T-helper 2 cell treated with Interferon-gamma antibody and Interleukin-4, amounts not matched to agents 5 μg/mL and 100 μg/mL, for 36 hours (primary cell): ENCODE measurements at places on chromosomes 5 and 9.

DNA sequence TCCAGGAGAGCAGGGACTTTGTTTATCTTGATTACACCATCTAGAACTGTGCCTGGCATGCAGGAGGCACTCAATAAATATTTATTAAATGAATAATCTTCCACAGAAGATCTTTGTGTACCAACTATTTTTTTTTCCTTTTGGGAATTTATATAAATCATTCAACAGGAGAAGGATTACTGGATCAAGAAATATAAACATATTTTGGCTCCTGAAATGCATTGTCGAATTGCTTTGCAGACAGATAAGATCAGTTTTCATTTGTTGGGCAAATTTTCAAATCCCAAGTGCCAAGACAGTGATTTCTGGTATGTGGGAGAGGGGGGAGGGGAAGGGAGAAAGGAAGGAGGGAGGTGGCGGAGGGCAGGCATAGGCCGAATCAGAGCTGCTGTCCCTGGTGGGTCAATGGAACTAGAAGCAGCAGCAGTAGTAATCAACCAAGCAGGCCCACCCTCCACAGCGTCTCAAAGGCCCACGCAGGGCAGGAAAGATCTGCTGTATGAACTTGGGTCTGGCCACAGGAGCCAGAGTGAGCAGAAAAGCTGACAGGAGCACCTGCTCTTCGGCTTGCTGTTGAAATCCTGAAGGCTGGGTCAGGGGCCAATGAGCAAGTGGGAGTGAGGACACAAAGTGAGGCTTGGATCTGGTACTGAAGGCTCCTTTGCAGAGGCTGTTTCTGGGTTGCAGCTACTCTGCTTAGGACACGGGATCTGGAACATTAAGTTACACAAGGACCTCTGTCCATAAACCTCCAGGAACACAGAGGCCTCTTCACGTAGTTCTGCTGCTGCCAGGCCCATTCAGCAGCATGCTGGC lies 15.8 kb upstream of the TRAF1 start:
- no peak for DNase-seq

GRCh38 chr5:59188419-59189225 lies 605.7 kb downstream of the RAB3C start:
- peak; percentile 44 for DNase-seq

- peak; percentile 17 for DNase-seq
Measured at GRCh38 chr9:33524306-33524947, 376 bp downstream of the ANKRD18B start.

DNA sequence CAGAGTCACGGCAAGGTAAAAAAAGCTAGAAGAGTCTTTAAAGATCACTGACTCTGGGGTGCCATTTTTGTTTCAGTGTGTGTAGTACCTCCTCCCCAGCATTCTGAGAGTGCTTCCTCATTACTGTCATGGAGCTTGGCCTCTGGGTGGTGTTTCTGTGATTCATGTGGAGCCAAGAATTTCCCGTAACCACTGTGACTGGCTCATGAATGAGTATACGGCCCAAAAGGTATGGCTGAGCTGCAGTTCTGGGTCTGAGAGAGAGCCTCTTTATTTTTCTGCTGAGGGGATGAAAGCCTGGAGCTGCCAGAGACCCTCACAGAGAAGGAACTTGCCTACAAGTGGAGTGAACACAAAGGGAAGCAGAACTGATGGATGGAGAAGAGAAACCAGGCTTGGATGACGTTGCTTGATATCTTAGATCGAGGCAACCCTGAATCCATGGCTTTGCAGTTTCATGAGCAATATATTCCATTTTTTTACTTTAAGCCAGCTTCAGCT lies 85.6 kb downstream of the PTTG1 start:
- DNase-seq, result peak; percentile 64

- DNase-seq, result no peak
Measured at GRCh38 chr5:157029457-157029856, 29.5 kb downstream of the HAVCR1 start.

- no peak for DNase-seq
Measured at GRCh38 chr5:128213340-128213739, 129.8 kb downstream of the SLC12A2 start.

DNA sequence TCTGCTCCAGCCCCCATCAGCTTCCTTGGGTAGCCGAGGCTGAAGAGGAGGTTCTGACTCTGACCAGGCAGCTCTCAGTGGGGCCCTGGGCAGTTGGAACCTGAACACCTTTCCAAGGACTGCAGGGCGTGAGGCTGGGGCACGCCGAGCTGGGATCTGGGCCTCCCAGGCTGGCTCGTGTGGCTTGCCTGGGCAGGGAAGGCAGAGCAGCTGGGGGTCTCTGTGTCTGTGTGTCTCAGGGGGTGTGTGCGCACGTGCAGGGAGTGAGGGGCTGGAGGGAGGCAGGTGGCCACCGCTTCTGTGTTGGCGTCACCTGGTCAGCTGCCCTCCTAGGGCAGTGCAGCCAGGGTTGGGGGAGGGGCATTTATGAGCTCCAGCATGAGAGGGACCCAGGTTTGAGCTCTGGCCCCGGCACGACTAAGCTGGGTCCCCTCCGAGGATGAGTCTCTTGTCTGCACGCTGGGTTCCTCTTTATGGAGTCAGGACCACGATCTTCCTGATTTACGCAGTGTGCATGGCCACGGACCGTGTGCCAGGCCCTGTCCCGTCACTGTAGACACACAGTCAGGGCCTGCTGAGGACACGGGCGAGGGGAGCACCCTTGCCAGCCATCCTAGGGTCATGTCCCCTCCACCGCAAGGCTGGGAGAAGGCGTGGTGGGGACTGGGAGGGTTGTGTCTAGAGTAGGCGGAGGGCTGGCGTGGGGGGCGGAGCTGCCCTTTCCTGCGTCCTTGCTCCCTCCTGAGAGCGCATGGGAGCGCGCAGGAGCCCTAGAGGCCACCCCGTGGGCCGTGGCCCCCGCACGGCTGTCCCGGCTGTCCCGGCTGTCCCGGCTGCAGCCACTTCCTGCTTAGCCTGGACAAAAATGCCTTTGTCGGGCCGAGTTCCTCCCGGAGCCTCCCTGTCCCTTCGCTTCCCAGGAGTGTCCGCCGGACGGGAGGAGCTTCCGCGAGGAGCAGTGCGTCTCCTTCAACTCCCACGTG lies 4.6 kb downstream of the ADAMTSL2 start:
- DNase-seq, result no peak

GRCh38 chr5:159050316-159051143 lies 49.2 kb downstream of the EBF1 start:
- DNase-seq, result no peak

DNA sequence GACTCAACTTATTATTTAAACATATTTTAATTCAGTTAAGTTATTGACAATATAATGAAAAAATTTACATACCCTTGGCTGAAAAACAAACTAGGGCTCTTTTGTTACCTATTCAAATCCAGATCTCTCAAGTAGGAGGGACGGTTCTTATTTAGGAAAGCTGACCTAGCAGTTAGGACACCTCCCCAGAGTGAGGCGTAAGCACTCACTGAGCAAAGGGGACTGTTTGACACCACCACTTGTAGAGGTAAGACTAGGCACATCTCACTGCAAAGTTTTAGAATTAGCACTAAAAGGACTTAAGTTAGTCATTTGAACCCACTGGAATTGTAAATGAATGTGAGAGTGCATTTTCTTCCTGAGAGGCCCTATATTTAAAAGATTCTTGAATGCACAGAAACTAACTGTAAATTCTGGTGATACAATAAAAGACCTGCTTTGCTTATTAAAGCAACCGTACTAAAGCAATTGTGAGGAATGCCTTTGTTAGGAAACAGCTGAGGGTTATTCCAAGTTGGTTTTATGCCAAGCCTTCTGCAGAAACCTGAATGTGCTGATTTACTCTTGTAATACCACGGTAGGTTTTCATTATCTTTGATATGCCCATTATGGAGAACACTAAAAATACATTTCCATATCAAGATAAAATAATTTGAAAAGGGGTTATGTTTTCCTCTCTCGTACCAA lies 16.2 kb downstream of the HACD4 start:
- DNase-seq, result no peak

- no peak for DNase-seq
Measured at GRCh38 chr9:126146254-126147145, 180.1 kb upstream of the MVB12B start.

DNA sequence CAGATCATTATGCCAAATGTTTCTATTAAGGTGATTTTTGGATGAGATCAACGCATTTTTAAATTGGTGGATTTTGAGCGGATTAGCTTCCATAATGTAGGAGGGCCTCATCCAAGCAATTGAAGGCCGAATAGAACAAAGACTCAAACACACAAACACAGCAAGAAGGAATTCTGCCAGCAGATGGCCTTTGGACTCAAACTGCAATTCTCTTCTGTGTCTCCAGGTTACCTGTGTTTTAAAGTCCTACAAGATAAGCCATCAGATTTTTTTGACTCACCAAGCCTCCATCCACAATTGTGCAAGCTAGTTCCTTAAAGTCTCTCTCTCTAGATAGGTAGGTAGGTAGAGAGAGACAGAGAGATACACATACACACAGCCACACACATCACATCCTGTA lies 25.5 kb downstream of the CDH6 start:
- no peak for DNase-seq

DNA sequence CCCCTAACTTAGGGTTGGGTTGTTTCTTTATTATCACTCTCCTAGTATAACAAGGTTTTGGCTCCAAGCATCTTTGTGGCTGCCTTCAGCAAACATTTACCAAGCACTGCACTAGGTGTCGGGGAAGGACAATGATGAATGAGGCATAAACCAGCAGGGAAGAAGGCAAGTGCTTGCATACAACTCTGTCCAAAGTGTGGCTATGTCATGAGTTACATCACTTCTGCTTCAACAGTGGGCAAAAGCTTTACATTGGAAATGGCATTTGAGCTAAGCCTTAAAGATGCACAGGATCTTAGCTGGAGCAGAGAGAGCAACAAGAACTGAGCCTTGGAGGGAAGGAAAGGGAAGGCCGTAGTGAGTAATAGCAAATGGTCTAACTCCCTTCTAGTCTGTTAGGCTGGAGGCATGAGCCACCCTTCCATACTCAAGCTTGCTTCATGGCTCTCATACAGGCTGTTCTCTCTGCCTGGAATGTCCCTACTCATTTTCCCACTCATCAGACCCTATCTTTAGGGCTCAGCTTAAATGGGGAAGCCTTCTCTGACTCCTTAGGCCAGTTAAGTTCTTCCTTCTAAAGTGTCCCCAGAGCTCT lies 121.8 kb downstream of the SEMA6A start:
- no peak for DNase-seq

DNA sequence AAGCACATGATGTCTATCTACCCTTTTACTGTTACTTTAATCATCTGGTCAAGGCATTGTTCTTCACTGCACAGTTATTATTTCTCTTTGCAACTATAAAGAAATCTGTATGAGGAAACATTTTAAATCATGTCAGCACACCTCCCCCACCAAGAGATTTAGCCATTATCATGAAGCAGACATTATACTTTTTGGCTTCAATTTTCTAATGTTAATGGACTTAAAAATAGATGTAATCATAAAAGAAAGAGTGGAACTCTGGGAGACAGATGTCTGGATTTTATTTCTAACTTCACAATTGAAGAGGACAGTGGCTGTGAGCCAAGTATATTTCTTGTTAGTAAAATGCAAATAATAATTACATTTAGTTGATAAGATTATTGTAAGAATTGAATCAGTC lies 932.4 kb downstream of the TAF11L14 start:
- DNase-seq, result no peak

GRCh38 chr5:140141241-140141640 lies 15.5 kb downstream of the IGIP start:
- DNase-seq, result no peak

DNA sequence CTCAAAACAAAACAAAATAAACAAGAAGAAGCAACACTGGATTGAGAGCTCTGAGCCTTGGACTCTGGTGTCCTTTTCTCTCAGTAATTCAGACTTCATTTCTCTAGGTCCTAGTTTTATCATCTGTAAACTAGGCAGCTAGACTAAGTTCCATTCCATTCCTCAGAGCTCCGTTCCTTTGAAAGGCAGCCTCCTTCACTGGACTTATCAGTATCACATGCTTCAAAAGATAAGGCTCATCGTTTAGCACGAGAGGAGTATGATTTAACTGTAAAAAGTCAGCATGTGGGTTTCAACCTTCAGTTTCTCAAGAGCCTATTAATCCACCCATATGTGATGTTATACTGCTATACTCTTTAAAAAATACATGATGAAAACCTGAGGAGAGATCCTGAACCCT lies 1.6 kb downstream of the ATP10B start:
- no peak for DNase-seq

GRCh38 chr5:139985733-139986132 lies 57.4 kb downstream of the NRG2 start:
- no peak for DNase-seq

DNA sequence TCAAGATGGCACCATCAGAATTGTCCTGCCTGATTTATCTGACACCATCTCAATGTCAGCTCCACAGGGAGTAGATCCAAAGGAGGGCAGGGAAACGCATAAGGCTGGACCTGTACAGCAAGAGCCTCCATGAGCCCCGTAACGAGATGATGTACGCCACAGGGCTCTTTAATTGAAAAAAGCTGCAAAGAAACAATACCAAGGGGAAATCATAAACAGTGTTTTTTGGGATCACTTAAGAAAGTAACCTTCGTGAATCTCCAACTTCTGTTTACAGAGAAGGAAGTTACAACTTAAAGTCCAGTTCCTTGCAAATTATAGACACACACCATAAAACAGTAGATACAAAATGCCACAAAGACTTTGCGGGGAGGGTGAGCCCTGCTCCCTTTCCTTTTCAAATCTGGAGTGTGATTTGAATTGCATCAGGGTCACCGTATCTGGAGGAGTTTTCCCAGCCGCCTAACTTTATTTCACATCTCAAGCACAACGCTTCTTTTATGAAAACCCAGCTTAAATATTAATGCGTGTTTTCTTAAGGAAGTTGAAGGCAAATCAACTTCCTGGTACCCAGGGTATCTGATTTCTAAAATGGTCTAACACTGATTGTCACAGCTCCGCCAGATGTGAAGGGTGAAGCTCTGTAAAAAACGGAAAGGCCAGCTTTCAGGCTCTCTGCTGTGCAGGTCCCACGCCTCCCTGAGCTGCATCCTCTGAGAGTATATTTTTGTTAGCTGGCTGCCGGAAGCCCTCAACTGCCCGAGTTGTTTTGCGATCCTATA lies 88.9 kb downstream of the EBF1 start:
- DNase-seq, result no peak

- DNase-seq, result no peak
Measured at GRCh38 chr5:157336423-157336744, 70.5 kb downstream of the CYFIP2 start.

GRCh38 chr5:42666869-42667268 lies 89.7 kb upstream of the CCDC152 start:
- no peak for DNase-seq

DNA sequence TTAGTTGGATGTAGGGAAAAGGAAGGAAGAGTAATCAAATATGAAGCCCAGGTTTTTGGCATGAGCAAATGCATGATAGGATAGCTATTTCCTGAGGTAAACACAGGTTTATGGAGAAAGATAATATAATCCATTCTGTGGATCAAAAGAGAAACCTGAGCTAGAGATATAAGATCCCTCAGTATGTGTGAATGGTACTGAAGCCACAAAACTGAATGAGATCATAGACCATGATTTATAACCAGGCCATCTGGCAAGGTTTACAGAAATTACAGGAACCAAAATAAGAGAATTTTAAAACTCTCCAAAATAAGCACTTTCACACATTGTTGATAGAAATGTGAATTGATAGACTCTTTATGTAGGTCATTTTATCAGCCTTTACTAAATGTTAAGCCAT lies 28.7 kb upstream of the ECM2 start:
- DNase-seq, result no peak

GRCh38 chr5:164007064-164007463 lies 501.6 kb downstream of the MAT2B start:
- no peak for DNase-seq

- no peak for DNase-seq
Measured at GRCh38 chr5:132270335-132270665, 12.8 kb downstream of the PDLIM4 start.
